ENCODE measurements at places on chromosomes 12 and 14.

DNA sequence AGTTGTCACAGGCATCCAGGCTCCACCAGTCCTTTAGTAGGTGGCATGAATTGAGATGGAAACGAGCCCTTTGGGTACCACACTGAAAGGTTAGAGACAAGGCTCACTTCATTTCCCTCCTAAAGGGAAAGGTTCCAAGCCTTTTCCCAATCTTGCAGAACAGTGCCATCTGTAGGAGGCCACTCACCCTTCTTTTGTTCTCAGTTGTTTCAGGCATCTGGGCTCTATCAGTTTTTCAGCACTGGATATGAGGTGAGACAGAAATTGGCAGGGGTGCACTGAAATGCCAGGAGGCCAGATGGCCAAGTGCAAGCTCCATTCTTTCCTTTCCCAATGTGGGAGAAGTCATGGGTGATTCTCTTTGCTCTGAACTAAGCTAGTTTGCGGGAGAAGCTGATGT lies 15.2 kb downstream of the FBXO33 start:
- DNase-seq, result peak; percentile 52

DNA sequence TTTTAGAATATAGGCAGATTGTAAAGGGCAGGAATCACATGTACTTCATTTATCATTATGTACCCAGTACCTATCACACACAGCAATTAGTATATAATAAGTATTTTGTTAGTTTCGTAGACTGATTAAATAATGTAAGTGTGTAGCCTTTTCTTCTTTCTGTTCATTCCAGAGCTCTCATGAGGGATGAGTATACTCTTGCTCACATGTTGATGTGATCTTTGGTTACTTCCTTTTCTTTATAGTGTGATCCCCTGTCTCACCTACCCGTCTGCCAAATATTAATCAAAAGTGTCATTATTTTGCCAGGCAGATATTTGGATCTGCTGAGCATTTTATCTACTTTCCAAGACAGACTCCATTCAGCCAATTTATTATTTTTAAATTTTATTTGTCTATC lies 156.1 kb downstream of the PCNX1 start:
- no peak for DNase-seq

DNA sequence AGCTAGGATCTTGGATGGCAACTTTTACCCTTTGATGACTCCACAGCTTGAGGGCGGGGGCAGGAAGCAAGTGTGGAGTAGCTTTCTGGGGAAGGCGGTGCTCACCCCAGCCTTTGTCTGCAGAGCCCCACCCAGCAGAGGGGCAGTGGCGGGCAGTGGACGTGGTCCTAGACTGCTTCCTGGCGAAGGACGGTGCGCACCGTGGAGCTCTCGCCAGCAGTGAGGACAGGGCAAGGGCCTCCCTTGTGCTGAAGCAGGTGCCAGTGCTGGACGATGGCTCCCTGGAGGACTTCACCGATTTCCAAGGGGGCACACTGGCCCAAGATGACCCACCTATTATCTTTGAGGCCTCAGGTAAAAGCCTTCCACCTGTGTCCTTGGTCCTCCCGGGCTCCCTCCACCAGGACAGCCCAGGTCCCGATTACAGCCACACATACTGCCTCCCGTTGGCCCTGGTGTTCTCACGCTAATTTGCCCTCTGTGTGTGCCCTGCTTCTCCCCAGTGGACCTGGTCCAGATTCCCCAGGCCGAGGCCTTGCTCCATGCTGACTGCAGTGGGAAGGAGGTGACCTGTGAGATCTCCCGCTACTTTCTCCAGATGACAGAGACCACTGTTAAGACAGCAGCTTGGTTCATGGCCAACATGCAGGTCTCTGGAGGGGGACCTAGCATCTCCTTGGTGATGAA lies 1.2 kb downstream of the TAPBPL start:
- DNase-seq, result no peak

GRCh38 chr12:19437996-19438395 lies 1.3 kb upstream of the AEBP2 start:
- no peak for DNase-seq

DNA sequence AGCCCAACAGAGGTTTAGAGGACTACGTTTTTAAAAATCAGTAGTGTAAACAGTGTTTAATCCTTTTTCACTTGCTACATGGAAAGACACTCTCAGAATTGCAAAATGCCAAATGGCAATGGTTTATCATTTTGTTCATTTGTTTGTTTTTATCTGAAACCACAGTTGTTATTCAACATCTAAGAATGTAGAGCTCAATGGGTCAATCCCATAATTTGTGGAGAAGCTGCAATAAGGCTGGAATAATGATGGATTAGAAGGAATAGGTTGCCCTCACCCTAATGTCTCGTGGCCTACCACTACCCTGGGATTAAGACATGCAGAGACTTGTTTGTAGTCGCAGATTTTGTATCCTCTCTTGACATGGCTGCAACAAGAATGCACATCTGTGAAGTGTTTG lies 115.7 kb downstream of the LLPH start:
- DNase-seq, result peak; percentile 76

- DNase-seq, result no peak
These were observed 26.5 kb upstream of the RIC8B start for GRCh38 chr12:106747973-106748436.

GRCh38 chr12:10623131-10623530 lies 9.7 kb upstream of the MAGOHB start:
- no peak for DNase-seq

DNA sequence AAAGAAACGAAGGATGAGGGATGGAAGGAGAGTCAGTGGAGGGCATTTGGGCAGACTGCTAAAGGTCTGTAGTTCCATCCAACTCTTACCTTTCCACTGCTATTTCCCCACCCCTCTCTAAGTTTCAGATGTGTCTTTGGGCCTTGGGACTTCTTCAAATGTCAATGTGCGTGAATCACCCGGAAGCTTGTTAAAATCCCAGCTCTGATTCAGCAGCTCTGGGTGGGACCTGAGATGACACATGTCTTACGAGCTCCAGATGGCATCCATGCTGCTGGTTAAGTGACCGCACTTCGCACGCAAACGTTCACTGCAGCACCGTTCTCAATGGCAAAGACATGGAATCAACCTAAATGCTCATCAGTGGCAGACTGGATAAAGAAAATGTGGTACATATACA lies 309.9 kb downstream of the VRK1 start:
- DNase-seq, result peak; percentile 70

- peak; percentile 44 for DNase-seq
These were observed 47.2 kb downstream of the DRAM1 start for GRCh38 chr12:101924618-101925017.

GRCh38 chr14:69079188-69079742 lies 73.7 kb downstream of the DCAF5 start:
- DNase-seq, result peak; percentile 88

GRCh38 chr12:26767865-26768264 lies 65.1 kb downstream of the ITPR2 start:
- DNase-seq, result no peak

- no peak for DNase-seq
These were observed 374.8 kb downstream of the TMEM121 start for GRCh38 chr14:105901226-105901625.

GRCh38 chr14:103084021-103084919 lies at the start of gene LBHD2:
Gene LBHD2 (plus strand): TSS chr14:103084210. CDS start chr14:103086013, 1,803 bp downstream.
- no peak for DNase-seq

GRCh38 chr12:3137268-3137781 lies 60.1 kb downstream of the TSPAN9 start:
- DNase-seq, result peak; percentile 50

DNA sequence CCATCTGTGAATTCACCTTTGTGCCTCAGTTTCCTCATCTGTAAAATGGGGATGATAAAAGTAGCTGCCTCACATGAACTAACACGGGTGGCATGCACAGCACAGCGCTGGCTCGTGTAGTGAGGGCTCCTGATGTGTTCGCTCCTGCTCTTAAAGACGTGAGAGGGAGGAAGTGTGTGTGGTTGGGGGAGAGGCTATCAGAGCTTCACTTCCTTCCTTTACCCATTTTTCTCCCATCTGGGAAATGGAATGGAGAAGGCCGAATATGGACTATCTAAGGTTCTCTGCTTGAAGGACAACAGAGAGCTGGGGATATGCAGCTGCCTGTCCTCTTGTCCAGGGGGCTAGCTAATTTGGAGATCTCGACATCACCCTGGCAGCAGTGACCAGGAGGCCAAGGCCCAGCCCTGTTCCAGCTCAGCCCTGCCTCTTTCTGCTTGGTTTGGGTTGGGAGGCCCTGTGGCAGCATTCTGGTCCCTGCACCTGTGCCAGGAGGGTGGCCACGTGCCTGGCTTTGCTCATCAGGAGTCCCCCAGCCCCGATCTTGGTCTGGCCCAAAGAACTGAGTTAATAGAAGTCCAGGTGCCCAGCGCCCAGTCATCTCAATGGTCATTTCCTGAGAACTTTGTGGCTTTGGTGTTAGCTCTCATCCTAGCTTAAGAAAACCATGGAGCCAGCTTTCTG lies 44.5 kb upstream of the ESRRB start:
- no peak for DNase-seq
